ENCODE measurements at places on chromosomes 7 and 10.

DNA sequence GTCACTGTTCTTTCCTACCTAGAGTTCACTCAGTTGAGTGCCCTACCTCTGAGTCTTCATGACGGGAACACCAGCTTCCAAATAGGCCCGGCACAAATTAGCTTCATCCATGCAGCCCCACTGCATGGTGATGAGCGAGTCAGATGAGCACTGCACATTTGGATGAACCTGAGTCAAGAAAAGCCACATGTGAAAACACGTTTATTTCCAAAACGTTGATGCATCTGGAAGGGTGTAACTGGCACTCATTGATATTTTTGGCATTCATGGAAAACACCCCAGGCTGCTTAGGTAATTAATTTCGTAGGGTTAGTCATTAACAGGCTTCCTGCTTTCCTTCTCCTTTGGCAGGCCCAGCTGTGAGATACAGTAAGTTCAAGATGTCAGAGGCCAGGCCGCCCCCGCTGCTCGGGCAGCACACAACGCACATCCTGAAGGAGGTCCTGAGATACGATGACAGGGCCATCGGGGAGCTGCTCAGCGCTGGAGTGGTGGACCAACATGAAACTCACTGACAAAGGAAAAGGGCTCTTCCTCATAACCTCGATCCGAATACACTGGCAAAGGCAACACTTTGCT is 725.2 kb downstream of the SUGCT start:
- H3K27ac ChIP-seq = no peak overlapping the region
- H3K4me1 ChIP-seq = no peaks in the 10 kb centered on the region
- no peaks in the 10 kb centered on the region for H3K36me3 ChIP-seq
- H3K27me3 ChIP-seq = no peaks in the 10 kb centered on the region
- no peak for DNase-seq

DNA sequence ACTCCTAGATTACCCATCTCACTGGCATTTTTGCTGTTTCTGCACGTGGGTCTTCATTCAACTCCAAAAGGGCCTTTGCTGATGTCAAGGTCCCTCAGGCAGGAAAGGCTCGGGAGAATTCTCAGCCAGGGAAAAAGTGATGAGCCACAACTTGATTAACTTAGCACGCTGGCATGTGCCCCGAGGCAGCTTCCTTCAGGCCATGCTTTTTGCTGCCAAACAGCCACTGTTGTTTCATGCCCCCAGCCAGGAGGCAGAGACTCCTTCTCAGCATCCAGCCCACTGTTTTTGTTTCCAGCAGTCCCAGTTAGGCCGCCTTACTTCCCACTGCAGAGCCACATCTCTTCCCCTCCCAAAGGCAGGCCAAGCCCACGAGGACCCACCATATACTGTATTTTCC is 266.5 kb upstream of the YAE1 start:
- H3K4me1 ChIP-seq = no peaks in the 10 kb centered on the region
- H3K4me3 ChIP-seq = no peak overlapping the region
- no peak overlapping the region for H3K27ac ChIP-seq
- peaks cover 6% of the 10 kb centered on the region for H3K27me3 ChIP-seq

DNA sequence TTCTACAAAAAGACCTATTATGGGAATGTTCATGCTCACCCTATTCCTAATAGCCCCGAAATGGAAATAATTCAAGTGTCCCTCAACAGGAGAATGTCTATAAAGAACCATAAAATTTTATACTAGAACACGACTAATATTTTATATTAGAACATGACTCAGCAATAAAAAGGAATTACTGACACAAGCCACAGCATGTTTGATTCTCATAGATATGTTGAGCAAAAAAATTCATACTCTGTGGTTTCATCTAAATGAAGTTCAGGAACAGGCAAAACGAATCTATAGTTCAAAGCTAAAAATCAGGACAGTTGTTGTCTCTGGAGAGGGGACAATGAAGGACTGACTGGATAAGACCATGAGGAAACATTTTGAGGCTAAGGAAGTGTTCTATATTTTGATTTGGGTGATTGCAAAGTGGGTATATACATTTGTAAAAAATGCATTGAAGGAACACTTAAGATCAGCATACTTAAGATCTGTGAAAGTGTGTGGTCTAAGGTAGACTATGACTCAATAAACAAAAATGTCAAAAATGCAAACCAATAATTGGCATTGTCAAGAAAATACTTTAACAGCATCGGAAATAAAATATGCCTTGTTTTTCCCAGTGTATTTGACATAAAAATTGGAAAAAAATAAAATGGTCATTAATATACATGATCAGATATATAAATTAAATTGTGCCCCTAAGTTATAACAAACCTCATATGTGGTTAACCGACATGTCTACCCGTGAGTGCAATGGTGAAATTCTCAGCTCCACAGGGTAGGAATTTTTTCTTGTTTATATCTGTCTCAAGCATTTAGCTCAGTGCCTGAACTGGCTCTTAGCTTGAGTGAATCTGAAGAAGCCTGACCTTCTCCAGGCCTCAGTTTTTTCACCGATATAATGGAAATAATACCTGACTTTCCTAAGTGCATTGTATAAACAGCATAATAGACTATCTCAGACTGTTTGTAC is 124.9 kb upstream of the CTTNBP2 start:
- H3K36me3 ChIP-seq = no peaks in the 10 kb centered on the region
- no peaks in the 10 kb centered on the region for H3K27me3 ChIP-seq
- no peak overlapping the region for H3K4me3 ChIP-seq
- no peaks in the 10 kb centered on the region for H3K4me1 ChIP-seq
- H3K27ac ChIP-seq = no peak overlapping the region

DNA sequence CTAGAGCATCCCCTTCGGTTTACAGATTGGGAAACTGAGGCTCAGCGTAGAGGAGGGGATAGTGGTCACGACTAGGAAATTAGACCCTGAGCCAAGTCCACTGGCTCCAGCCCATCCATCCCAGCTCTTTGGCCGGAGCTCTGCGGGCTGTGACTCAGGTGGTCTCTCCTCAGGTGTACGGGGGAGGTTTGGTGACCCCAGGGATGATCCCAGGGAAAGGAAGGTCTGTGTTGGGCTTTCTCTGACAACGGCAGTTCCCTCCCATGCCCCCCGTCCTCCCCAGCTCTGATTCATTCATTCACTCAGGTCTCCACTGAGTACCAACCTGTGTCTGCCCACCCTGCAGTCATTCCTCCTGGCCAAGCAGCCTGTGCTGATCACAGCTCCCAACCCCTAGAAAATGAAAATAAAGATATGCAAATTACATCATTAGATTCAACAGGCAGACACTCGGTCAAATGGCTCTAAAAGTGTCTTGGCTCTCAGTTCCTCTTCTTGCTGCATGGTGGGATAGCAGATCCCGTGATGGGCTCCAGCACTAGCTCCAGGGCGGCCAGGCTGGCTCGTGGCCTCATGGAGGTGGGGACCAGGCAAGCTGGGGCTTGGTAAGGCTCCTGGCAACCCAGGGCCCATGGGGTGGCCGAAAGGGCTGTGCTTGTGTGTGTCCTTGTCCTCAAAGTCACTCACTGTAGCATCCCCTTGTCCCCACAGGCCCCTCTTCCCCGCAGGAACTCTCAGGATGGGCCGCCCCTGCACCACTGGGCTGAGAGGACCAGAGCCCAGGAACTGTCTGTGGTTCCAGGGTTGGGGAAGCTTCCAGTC is 37.8 kb downstream of the CLRN3 start:
- no peak for DNase-seq
- H3K4me3 ChIP-seq = no peak overlapping the region
- H3K4me1 ChIP-seq = no peaks in the 10 kb centered on the region

Measured in activated T-helper 1 cell treated with anti-CD3 and anti-CD28 coated beads, Interleukin-12 subunit alpha, Interleukin-12 subunit beta, Interleukin-2, Interleukin-4 antibody, amounts not matched to agents 30 ng/mL and 10 ng/mL and 1 ng/mL, durations not matched to agents 14 hours and 24 hours and 36 hours (primary cell).